ENCODE measurements at places on chromosomes 2 and 18.

DNA sequence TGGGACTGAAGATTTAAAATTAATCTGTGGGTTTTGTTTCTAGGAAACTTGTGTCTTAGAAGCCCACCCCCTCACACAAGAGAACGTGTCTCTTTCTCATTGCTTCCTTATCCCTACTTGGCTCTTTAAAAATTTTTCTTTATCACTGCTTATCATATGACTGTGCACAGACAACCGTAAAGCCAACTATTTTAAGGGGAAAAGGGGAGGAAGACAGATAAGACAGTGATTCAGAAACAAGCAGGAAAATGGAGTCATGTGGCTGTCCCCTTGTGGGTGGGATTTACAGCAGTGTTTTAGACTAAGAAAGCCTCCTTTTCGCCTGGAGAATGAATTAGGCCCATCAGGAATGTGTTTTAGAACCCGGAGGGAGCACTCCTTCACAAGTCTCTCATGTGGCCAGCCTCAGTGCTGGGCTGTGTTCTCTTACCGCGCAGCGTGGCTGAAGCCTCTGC is 17.6 kb downstream of the PRKCE start:
- DNase-seq: no peak

DNA sequence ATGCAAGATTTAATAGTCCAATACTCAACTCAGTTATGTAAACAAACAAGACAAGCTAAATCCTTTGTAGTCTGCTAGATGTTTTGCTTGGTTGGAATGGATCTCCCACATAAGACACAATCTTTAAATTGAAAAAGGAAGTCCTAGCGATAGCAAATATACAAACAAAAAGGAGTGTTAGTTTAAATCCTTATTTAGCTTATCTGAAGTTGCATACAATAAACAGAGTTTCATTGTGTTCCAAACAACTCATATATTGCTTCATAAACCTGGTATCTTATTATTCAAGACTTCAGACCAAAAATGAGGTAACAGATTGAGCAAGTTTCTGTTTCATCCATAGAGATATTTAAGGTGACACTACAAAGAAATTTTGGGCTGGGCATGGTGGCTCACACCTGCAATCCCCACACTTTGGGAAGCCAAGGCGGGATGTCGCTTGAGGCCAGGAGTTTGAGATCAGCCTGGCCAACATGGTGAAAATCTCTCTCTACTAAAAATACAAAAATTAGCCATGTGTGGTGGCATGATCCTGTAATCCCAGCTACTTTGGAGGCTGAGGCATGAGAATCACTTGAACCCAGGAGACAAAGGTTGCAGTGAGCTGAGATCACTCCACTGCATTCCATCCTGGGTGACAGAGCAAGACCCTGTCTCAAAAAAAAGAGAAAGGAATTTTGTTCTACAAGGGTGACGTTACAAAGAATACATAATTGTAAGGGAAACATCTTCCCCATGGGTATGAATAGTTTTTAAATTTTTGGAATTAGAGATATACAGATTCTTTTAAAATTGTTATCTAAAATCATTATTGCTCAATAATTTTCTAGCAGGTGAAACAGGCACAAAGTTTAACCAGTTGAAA is 150.5 kb upstream of the L3MBTL4 start:
- DNase-seq: no peak

DNA sequence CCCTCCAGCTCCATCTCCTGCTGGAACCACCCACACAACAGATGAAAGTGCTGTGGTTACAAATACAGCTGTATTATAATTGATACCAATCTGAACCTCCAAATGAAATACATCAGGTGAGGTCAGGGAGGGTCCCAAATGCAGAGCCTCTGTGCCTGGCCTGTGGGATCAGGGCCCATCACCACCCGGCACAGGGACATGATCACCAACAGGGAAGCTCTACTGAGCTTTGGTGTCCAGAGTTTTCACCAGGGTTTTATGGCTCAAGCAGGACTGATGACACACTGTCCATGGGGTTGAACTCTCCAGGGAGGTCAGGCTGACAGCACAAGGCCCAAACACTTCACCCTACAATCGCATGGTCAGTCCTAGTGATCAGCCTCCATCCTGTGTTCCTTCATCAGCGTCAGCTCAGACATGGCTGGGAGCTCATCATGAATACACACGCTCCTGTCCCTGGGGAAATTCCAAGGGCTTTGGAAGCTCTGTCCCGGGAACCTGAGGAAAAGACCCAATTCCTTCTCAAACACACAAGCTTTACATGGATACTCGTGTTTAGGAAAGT is 3.9 kb upstream of the PXDN start:
- no peak for DNase-seq

GRCh38 chr2:84906900-84907714 is 1.7 kb downstream of the TMSB10 start:
- DNase-seq: peak; percentile 21

GRCh38 chr2:36716111-36716510 is 19.6 kb downstream of the VIT start:
- DNase-seq: no peak

GRCh38 chr2:159936471-159936870 is 125.9 kb downstream of the PLA2R1 start:
- DNase-seq: no peak

DNA sequence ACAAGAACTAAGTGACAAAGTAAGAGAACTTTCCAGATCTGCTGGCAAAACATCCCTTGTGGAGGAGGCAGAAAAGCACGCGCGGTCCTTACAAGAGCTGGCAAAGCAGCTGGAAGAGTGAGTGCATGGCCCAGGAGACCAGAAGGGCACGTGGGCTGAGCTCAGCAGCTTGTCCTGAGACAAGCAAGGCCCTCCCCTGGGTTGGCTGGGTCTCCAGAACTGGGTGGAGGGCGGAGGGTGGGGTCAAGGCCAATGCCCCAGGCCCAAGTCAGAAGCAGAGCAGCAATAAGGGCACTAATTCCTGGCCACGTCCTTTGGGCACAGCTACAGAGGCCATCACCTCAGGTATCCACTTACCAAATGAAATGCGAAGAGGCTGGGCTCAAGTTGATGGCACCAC is 110.6 kb upstream of the TTC39C start:
- no peak for DNase-seq

DNA sequence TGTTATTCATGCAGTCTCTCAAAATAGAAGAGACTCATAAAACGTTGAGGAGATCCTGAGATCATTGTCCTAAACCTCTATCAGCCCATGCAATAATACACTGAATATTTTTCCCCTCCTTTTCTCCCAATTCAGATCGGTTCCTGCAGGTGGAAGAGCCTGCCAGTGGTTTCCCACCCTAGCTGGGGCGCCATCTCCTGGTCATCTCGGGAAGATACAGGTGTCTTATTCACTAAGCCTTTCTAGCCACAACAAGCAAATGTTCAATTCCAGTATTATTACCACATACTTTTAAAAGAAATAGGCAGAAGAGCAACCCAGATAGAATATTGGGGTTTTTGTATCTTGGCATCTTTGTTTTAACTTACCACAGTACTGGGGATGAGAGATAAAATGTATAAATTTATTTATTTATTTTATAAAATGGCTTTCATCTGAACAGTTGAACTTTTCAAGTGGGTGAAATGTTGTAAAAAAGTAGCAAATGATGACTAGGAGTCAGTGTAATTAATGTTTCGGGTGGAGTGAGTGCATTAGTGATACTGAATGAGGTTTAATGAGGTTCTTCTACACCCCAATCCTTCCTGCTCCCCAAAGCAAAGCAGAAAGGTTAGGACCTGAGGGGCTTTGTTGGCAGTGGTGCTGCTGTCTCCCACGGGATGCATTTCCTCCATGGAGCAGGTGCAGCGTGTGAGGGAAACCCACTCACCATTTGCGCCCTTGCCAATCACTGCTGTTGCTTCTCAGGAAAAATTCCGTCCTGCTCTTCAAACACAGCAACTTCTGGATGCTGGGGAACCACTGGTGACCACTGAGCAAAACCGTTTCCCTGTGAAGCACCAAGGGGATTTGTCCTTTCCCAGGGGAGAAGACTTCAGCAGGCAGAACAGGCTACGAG is 147.1 kb upstream of the FHL2 start:
- DNase-seq: peak; percentile 47

DNA sequence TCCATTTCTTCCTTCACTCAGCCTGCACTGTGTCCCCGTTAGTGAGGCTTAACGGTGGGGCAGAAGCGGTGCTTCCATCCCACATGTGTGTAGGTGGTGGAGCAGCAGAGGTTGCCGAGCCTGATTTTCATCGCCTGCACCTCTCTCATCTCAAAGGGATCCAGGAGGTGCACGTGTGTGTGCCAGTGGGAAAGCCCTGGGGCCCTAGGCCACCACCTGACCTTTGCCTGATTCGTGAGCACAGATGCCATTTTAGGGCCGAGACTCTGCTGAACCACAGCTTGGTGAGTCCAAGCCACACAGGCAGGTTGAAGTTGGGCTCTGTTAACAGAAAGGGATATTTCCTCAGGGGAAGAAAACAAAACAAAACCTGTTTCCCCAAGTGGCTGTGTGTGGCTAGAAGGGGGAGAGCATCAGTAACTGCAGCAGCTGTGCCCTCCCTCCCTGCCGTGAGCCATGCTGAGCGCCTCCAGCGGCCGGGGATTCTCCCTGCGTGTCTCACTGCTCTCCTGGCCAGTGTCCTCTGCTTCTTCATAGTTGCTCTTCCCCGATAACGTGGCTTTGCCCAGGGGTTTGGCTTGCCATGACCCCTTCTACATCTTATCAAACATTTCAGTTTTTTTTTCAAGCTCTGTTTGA is 81.5 kb downstream of the MAPRE2 start:
- no peak for DNase-seq

- DNase-seq: no peak
Observed at GRCh38 chr2:6780765-6781274, 84.9 kb downstream of the CMPK2 start.

GRCh38 chr18:24189664-24190346 is 50.9 kb downstream of the CABYR start:
- DNase-seq: no peak

- no peak for DNase-seq
Observed at GRCh38 chr2:80016171-80016570, 288.4 kb downstream of the LRRTM1 start.

- no peak for DNase-seq
Observed at GRCh38 chr18:5527603-5528002, 16.2 kb downstream of the EPB41L3 start.

DNA sequence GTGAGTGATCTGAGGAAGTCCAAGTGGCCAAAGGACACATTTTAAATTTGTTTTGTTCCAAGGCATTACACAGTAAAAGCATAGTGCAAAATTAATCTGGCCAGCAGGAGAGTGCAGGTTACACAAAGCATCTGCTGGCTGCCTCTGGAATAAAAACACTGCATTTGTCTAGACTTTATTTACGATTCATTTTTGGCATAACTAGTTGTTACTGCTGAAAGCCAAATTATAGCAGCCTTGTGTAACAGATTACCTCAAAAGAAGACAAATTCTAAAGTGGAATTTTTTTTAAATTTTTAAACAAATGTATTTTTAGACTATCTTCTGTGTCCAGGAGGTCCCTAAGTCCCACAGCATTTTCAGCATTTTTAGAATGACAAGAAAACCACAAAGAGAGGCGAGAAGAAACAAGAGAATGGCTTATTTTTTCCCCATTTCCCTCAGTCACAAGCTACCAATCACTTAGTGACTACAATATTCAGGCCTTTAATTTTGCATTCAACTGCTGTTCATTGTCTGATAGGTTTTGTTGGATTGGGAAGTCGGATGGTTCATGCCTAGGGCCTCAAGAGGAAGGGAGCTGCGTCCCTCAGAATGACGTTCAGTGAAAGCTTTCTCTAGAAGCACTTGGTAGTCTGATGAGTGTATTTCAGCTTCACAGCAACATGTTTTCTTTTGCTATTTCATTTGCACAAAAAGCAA is 46.0 kb downstream of the TMEFF2 start:
- DNase-seq: no peak

DNA sequence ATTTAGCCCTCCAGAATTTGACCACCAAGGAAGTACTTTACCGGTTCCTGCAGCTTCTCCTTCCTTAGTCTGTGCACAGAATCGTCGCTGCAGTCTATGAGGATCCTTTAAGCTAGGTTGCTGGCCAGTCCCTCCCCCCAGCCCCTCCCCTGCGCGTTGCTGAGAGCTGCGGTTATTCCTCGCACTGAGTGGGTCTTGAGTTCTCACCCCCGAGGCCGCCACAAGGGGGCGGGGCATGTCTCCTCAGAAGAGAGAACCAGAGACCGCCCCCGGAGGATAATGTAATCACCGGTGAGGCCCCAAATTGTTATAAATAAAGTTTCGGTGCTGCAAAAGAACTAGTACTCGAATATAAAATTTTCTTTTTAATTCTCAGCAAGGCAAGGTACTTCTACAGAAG is 1184.9 kb upstream of the CDH2 start:
- no peak for DNase-seq

- DNase-seq: no peak
Observed at GRCh38 chr2:202193881-202194353, 44.5 kb downstream of the SUMO1 start.

GRCh38 chr2:200578778-200579177 is 7.0 kb upstream of the AOX1 start:
- DNase-seq: no peak

DNA sequence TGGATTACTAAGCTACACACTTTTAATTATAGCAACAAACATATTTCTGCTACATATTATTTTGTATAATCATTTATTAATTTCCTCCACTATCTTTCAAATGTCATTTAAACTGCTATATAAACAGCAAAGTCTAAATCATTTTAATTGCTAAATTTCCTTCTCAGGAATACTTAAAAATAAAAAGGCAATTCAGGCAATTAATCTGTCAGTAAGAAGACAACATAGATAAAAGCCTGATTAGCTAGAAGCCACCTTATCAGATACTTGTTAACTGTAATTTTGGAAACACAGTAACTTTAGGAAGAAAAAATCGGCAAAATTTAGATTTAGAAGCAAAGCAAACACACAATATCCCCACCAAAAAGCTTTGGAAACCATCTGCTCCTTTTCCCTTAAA is 188.2 kb upstream of the ZNF804A start:
- DNase-seq: no peak

DNA sequence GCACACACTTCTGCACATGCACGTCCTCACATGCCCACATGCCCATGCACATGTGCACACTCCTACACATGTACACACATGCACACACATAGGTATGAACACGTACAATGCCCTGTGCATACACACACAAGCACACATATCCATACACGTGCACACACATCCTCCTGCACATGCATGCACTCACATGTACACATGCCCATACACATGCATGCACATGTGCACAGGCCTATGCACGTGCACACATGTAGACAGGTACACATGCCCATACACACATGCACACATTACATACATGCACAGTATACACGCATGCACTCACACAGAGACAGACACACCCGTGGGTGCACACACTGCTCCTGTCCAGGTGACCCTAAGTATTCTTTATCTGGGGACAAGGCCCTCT is 34.3 kb downstream of the GPC1 start:
- DNase-seq: no peak
